Ascending aorta (tissue), 2 donors: ENCODE measurements at places on chromosomes 6 and 20.

GRCh38 chr6:30798494-30798893 is 54.1 kb upstream of the IER3 start:
- DNase-seq: no peak

DNA sequence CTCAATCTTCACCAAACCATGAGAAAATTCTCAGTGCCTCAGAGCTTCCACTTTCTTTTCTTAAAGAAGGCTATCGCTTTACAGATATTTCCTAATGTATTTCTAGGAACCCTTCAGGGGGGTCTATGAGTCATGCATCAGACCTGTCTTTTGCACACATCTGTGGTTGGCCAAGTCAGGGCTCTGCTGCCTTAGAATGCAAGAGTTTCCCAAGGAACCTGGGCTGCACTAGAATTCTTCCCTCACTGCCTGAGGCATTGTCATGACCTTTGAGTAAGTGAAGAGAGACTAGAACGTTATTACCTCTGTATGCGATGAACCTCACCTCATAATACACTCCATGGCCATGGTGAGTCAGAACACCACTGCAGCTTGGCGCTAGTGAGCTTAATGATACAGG is 365.0 kb upstream of the ID4 start:
- no peak for DNase-seq

DNA sequence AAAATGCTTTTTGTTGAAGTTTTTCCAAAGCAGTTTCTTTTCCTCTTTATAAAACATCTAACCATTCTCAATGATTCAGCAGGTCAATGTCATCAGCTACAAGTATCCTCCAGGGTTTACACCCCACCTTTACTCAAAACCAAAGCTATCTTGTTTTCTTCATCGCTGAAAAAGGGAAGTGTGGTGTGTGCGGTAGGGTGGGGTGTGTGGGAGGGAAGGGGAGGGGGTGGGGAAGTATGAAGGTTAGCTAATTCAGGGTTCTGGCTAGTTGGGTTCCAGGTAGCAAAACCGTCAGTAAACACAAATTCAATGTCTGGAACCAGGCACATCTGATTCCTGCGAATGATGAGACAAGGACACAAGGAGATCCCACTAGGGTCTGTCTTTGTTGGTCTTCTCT is 189.6 kb downstream of the GJA10 start:
- no peak for DNase-seq

DNA sequence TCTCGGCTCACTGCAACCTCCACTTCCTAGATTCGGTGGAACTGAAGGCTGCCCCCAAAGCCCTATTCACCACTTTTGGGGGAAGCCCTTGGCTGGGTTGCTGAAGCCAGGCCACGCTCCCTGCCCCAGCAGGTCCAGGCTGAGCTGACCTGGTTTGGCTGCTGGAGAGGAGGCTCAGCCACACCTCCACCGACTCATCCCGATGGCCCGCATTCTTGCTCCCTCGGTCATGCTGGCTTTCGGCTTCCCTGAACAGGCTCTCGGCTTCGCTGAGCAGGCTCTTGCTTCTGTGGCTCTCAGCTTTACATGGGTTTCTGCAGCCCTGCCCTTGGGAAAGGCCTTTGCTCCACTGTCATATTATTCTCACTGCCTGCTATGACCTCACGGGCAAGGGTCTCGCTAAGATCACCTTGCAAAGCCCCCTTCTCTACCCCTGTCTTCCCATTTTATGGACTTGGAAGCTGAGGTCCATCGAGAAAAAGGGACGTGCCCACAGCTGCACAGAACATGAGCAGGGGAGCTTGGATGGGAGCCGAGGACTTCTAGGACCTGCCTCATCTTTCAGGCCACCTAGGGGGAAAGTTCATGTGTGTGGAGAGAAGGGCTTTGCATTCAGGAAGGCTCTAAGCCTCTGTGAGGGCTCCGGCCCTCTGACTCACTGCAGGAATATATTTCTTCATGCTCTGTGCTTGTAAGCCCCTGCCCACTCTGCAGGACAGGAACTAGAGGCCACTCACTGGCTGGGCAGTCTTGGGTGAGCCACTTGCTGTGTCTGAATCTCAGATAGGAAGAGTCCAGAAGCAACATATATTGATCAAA is 15.6 kb downstream of the ARHGAP40 start:
- DNase-seq: no peak

DNA sequence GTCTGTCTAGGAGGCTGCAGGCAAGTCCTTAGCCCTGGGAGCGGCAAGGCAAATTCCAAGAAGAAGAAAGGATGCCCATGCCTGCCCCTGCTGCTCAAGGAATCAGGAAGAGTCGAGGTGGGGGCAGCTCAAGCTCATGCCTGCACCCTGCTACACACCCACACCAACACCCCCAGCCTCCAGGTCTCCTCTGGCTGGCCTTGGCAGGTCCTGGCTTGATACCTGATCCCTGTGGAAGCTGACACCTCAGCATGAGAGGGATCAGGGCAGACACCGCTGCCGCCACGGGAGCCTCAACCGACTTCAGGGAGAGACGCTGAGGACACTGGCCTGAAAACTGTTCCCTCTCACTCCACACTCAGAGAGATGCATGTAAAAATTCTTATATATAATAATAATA is 35.5 kb upstream of the MAFB start:
- no peak for DNase-seq

DNA sequence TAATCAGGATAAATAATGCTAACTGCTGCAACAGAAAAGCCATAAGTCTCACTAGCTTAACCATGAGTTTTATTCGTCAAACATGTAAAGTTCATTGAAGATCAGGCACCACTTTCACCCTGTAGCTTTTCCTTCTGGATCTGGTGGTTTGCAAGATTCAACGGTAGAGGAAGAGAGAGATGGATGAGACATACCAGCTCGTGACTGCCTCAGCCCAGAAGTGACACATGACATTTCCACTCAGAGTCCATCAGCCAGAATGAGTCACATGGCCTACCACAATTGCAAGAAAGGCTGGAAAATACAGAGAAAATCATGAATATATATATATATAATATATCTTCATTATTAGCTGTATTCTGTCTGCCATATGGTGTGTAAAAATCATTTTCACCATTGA is 29.0 kb downstream of the SPTLC3 start:
- DNase-seq: no peak

DNA sequence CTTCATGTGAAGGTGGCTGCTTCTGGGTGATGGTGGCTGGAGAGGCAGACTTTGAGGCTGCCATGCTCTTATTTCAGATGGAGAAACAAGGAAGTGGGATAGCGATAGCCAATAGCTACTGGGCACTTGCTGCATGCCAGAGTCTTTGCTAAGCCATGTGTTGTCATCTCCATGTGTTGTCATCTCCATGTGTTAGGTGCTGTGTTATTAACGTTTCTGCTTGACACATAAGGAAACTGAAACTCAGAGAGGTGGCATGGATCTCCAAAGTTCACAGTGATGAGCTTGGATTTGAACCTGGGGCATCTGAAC is 16.9 kb downstream of the KIAA1755 start:
- DNase-seq: no peak

DNA sequence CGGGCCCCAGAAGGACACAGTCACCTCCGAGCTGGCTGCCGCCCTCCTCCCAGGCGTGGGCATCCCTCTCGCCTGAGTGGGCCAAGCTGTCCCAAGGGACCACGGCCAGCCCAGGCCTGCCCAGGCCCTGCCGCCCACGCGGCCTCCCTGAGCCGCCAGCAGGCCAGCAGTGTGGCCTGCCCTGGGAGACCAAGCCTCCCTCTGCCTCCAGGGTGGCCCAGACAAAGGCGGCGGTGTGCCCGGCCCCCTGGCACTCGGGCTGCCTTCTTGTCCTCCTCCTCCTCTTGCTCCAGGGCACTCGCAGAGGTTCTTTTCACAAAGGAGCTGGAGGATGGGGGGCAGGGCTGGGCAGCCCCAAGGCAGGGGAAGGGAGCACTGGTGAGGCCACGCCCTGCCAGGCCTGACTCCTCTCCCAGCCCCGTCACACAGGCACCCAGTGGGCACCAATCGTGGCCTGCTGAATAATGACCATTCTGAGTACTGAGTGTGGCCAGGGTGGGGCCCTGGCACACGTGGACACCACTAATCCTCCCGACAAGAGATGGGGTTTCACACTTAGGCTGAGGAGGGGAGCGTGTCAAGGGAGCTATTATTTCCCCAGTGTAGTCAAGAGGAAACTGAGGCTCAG is 25.3 kb downstream of the NOL4L start:
- DNase-seq: no peak
